ENCODE measurements at places on chromosomes 4 and X.

GRCh38 chrX:6826856-6827255 is 291.9 kb upstream of the VCX3A start:
- no peak for DNase-seq

GRCh38 chrX:142312591-142312990 is 107.5 kb upstream of the MAGEC2 start:
- no peak for DNase-seq

- no peak for DNase-seq
Observed at GRCh38 chrX:27924261-27924660, 57.0 kb downstream of the DCAF8L1 start.

GRCh38 chr4:72448231-72448630 is 120.8 kb downstream of the ADAMTS3 start:
- no peak for DNase-seq

- peak; percentile 33 for DNase-seq
Observed at GRCh38 chr4:83237591-83237990, 47.0 kb downstream of the COQ2 start.

DNA sequence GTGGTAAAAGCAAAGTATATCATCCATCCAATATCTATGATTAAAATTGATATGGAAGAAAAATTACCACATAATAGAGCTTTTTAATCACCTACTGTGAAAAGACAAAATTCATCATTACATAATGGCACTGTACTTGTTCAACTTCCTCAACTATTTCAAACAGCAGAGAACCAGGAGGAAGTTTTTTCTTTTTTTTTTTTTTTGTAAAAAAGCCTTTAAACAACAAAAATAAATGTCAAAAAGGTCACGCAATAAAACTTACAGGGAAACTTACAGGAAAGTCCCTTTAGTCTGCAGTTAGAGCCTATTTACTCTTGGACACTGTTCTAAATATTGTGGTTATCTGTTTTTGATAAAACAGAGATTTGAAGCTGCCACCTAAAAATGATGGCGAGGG is 4.8 kb downstream of the PDGFC start:
- DNase-seq, result no peak

- DNase-seq, result no peak
Observed at GRCh38 chr4:13701937-13702446, 74.5 kb upstream of the BOD1L1 start.
